ENCODE measurements at places on chromosomes 5 and 9.

- no peak for DNase-seq
Observed at GRCh38 chr5:76443066-76443800, 40.1 kb downstream of the IQGAP2 start.

DNA sequence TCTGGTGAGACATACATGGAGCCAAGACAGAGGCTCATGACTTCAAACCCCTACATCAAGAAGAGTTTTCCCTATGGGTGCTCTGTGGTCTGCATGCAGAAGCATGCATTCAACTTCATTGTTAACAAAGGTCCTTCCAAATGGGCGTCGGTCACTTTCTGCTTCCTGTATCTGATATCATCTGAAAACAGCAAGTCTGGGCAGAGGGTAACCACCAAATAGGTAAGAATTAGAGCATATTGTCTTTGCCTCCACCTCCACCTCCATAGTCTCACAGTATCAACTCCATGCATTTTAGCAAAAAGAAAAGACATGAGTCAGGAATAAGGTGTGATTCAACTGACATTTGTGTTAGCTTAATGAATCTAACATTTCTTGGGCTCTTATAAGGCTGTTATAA, 462.9 kb downstream of the DMRT2 start:
- no peak for DNase-seq

- peak; percentile 54 for DNase-seq
Observed at GRCh38 chr9:70581214-70581954, 166.9 kb upstream of the KLF9 start.

GRCh38 chr5:135222771-135223170, 176.3 kb downstream of the MACROH2A1 start:
- no peak for DNase-seq

DNA sequence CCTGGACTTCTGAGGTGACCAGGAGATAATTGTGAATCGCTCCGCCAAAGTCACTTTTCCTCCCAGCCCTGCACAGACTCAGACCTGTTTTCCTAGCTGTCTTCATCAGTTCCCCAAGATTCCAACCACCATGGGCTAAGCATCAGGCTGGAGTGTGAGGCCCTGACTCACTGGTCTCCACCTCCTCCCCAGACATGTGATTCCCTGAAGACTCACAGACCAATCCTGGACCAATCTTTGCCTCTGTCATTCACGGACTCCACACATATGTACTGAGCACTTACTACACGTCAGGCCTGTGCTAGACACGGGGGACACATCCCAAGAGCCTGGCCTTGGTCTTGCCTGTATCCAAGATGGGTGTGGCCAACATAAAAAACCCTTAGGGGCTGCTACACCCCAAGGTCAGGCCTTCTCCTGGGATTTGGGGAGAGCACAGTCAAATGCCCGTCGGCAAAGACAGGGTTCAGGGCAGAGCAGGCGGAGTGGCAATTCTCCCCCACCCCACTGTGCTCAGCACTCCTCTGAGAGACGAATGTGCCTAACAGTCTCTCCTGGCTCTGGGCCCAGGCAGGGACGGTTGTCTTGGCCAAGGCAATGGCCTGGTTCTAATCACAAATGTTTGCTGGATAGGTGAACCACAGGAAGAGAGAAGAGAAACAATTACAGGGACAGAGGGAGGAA, 11.9 kb downstream of the EEIG1 start:
- DNase-seq, result peak; percentile 94

DNA sequence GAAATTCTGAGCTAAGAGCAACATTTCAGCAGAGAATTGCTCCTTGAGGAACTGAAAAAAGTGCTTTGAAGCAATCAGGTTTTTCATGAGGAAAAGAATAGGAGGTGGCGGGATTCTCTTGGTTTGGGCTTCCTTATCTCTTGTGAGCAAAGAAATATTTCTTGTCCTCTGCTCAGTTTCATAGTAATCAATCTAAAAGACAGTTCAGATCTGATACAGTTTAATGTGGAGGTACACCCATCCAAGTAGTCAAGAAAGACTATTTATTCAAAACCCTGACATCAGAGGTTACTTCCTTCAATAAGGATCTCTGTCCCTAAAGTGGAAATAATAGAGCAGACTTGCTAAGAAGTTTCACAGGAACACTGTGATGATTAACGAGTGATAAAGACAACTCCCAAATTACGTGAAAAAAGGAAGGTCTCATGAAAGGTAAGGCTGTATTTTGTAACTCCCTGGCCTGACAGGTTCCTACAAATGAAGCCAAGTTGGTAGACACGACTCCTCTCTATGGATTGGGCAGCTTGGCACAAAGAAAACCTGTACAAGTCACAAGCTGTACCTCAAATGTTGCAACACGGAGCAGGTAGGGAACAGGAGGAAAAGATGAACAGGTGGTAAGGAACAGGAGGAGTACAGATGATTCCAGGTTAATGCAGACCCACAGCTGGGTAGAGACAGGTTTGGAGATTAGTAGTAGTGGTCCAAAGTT, 94.1 kb downstream of the SUSD1 start:
- DNase-seq, result no peak
